ENCODE measurements at places on chromosomes 3 and 15. TPM values are rescaled to one million over a fixed set of nuclear protein-coding genes. Genes with fewer than 3 reads are reported as not detected.

- no peak for DNase-seq
Measured at GRCh38 chr3:122123850-122124249, 59.6 kb upstream of the CASR start.

- no peak for DNase-seq
Measured at GRCh38 chr15:56160966-56161365, 82.7 kb downstream of the RFX7 start.

- DNase-seq, result no peak
Measured at GRCh38 chr15:93042691-93043378, 46.2 kb downstream of the RGMA start.

DNA sequence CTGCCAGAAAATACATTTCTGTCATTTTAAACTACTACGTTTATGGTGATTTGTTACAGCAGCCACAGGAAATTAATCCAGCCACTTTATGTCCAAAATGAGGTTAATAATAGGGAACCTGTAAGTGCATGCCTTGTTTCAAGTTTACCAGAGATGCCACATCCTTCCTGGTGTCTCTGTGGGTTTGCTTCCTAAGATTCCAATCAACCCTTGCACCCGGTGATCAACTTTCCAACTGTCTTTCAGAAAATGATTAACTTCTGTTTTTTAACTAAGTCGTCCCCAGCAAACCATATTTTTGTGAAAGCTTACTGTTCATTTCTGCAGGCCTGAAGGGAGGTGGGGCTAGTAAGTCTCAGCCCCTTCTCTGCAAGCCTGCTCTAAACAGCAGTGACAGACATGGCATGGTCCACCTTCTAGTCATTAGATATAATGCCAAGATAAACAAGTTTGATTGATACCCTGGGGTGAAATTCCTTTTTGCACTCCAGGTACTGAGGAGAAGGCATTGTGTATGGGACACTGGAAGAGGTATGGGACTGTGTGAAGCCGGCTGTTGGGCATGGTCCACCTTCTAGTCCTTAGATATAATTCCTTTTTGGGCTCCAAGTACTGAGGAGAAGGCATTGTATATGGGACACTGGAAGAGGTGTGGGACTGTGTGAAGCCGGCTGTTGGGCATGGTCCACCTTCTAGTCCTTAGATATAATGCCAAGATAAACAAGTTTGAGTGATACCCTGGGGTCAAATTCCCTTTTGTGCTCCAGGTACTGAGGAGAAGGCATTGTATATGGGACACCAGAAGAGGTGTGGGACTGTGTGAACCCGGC, 11.1 kb upstream of the TMC3 start:
- DNase-seq, result no peak

DNA sequence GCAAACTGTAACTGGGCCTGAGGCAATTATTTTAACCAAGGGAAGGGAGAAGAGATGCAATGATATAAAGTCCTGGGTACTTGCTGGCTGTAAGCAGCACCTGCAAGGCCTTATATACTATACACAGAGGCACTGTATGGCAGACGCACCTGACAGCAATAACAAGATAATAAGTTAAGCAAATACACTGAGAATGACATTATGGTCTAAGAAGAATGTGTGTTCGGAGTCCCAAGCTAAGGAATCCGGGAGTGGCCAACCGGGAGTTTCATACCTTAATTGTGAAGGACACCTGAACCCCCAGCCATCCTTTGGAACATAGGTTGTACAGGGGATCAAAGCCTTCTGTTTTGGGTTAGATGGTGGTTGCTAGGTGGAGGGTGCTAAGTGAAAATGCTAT, 13.7 kb downstream of the FAM240A start:
- DNase-seq, result no peak

DNA sequence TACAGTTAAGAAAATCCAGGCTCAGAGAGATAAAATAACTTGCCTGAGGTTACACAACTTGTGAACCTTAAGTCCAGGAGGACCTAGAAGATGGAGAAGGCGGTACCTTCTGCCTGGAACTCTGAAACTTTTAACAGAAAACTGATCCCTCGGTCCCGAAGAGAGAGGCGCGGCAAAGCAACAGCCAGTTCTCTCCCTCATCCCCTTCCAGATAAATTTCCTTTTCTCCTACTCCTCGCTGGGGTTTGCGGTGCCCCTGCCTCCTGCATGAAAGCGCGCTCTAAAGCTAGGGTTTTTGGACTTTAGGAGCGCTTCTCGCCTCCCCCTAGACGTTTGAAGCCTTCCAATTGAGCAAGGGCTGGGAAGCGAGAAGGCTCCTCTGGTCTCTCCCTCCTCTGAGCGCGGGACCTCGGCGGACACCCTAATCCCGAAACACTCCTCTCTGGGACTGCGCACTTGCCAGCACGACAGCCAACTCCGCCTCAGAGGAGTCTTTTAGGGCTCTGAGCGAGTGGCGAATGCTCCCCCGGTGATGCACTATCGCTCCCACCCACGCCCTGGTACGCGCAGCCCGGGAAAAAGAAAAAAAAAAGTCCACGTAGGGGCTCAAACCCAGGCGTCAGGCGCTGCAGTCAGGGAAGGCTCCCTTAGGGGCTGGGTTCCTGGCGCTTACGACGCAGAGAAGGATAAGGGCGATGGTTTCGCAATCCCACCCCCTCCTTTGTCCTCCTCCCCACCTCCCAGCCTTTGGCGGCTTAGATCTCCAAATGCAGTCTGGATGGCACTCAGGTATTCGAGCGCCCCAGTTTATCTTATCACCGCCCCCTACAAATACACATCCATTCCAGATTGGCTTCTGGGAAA, 7.9 kb upstream of the EOMES start:
- DNase-seq, result no peak

DNA sequence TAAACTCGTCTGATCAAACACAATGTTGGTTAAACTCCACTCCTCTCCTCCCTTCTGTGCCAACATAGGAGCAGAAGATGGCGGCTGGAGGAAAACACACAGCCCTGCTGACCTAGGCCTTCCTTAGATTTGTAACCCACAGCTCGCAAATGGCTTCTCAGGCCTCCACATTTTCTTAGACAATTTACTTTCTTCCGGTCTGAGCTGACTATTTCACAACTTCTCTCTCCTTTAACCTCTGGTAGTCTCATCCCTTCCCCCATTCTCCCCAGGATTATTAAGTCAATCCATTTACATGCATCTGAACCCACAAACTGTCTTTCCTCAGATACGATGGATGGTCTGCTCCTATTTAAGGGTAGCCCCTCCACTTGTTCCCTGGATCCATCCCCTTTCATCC, 25.7 kb upstream of the ULK4 start:
- DNase-seq, result no peak

DNA sequence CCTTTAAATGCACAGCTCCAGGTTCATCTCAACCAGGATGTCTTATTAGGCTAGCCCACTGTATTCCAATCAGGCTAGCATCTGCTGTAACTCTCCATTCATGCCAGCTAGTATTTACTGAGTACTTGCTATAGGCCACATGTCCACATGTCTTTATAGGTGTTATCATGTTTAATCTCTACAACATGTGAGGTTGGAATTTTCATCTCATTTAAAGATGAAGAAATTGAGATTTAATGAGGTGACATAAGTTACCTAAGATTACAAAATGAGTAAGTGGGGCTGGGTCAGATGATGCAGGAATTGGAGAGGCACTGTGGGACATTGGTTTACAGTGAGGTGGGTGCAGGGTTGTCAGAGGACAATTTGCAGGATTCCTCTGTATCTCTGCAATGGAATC, 2.9 kb downstream of the IFT122 start:
- no peak for DNase-seq

- DNase-seq, result no peak
Measured at GRCh38 chr3:138023754-138024153, 13.8 kb downstream of the CLDN18 start.

DNA sequence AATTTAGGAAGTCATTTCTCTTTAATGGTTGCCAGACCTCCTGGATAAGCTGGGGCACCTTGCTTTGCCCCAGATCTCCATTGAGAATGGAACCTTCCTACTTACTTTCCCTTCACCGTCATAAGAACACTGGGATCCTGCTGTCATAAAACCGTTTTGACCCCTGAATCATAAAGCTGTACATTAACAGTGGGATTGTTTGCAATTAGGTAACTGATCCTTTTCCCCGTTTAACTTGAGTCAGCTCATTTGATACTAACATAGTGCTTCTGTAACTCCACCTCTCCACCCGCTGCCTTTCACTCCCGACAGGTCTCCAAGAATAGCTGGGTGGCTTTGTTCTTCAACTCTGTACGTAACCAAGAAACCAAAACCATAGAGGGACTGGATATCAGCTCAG, 308.2 kb upstream of the WNT5A start:
- no peak for DNase-seq

DNA sequence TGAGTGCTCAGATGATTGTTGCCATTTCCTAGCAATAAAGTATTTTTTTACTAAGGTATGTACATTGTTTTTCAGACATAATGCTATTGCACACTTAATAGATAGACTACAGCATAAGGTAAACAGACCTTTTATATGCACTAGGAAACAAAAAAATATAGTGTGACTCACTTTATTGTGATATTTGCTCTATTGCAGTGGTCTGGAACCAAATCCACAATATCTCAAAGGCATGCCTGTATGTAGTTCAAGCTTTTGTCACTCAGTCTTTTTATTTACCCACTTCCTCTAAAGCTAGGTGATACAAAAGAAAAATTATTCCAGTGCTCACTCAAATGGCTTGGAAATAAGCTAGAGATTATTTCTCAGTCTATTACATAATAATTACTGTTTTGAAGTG, 209.9 kb upstream of the VEPH1 start:
- DNase-seq, result no peak

DNA sequence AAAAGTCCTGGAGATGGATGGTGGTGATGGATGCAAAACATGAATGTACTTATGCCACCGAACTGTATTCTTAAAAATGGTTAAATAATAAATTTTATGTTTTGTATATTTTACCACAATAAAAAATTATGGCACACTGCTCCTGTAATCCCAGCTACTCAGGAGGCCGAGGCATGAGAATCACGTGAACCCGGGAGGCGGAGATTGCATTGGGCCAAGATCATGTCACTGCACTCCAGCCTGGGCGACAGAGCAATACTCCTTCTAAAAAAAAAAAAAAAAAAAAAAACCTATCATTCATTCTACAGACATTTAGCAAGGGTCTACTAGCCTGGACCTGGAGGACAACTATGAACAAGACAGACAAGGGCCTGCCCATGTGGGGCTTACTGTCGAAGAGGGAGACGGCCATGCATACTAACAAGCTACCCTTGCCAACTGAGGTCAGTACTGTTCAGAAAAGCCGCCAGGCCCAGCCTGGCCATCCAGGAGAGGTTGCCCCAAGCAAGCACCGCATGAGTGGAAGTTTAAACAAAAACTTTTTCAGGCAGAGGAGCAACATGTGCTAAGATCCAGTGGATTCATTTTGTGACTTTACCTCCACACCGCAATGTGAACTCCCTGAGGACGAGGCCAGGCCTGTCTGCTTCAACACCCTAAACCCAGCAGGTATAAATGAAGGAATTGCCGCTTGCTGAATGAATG, 2.8 kb upstream of the NEK4 start:
- DNase-seq, result no peak

DNA sequence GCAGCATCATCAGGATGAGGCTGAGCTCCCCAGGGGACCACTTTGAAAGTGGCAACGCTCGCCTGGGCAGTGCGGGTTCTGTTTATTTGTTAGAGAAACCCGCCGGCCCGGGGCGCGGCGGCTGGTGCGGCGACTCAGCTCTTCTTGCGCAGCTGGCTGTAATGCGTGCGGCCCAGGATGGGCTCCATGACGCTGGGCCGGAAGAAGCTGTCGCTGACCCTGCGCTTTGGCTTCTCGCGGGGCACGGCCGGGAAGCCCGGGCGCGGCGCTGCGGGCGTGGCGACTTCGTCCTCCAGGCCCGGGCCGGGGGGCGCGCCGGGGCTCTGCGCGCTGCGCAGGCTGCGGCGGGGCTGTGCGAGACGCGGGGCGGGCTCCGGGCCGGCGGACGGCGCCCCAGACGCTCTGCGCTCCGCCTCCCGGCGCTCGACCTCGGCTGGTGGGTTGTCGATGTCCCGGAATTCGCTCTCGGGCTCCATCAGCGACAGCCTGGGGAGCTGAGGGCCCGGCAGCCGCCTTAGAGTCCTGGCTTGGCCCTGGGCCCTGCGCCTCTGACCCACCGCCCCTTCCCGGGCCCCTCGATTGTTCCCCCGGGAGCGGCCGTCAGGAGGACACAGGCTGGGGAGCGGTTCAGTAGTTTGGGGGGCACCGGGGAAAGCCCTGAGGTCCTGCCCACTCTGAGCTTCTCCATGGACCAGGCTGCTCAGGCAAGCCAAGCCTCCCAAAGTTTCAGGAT, 10.3 kb upstream of the KIF7 start:
- DNase-seq, result peak; percentile 69

GRCh38 chr3:127374086-127375010, 86.5 kb upstream of the PRR20G start:
- no peak for DNase-seq

DNA sequence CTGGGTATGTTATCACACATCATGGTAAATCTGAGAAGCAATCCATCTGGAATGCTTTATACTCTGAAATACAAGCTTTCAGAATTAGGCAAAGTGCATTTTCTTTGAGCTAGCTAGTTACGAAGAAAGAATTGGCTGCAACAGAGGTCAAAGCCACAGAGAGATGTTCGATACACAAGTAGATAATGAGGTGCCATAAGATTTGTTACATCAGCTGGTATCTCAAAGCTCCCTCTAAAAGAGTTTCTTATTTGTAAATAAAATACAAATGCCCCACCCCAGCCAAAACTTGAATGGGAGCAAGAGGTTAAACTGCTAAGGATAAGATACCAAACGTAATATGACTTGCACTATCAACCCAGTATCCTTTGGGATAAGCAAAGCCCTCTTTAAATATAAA, 84.0 kb upstream of the SLCO3A1 start:
- DNase-seq, result no peak

GRCh38 chr3:143429628-143430514, 310.3 kb downstream of the CHST2 start:
- DNase-seq, result no peak

Gene CCRL2
- polyA plus RNA-seq, result 0.53 TPM

Gene KAT2B
- 6.8 TPM for polyA plus RNA-seq

Measured in brain (organoid and tissue), 16 donors.